B cell (primary cell): ENCODE measurements at places on chromosomes 2 and 18. TPM values are rescaled to one million over a fixed set of nuclear protein-coding genes. Genes with fewer than 3 reads are reported as not detected.

- H3K4me3 ChIP-seq, result no peak overlapping the region
- H3K27me3 ChIP-seq, result no peaks in the 10 kb centered on the region
- H3K4me1 ChIP-seq, result no peaks in the 10 kb centered on the region
- H3K36me3 ChIP-seq, result no peaks in the 10 kb centered on the region
Measured at GRCh38 chr18:78607784-78608183, 371.8 kb upstream of the SALL3 start.

GRCh38 chr2:16162491-16163040 lies 222.2 kb downstream of the MYCN start:
- H3K27ac ChIP-seq, result no peak overlapping the region
- DNase-seq, result no peak
- no peaks in the 10 kb centered on the region for H3K27me3 ChIP-seq
- H3K36me3 ChIP-seq, result no peaks in the 10 kb centered on the region

Gene PROKR1
- not detected in 2 replicates for total RNA-seq

Gene TNFRSF11A
- total RNA-seq, result 0.41 and 1.7 TPM in 2 replicates

Gene RIT2
- not detected in 2 replicates for total RNA-seq

Gene HOXD13
- not detected in 2 replicates for total RNA-seq

Gene ANKRD29
- not detected in 2 replicates for total RNA-seq

- H3K27ac ChIP-seq, result no peak overlapping the region
- H3K36me3 ChIP-seq, result no peaks in the 10 kb centered on the region
- no peaks in the 10 kb centered on the region for H3K27me3 ChIP-seq
- H3K4me1 ChIP-seq, result no peaks in the 10 kb centered on the region
- H3K4me3 ChIP-seq, result no peak overlapping the region
- no peak for DNase-seq
Measured at GRCh38 chr18:26405190-26405801, 143.1 kb downstream of the KCTD1 start.

DNA sequence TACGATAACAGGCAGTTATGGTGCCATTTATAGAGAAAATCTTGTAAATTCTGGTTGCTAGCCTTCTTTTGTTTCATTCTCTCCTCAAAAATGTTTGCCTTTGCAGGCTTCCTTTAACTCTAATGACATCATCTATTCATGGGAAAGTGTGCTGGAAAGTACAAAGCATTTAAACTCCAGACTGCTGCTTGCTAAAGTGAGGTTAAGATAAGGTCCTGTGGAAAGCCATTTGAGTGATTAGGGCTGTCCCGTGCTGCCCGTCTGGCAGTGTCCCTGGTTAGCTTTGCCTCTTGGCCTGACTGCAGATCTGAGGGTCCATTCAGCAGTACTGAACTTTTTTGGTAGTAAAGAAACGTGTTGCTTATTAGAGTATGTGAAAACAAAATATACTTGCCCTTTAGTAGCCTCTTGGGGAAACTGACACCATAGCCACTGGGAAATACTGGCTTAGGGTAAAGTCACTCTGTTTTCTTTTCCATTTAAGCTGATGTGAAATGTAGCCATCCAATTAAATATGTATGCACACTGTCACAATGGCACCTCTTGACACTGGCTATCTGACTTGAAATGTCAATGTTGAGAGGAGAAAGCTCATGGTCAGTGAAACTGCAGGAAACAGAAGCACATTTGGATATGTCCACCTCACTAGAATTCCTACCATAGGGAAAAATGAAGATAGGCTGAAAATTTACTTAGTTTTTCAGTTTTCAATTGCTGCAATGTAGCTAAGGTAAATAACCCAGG lies 321.5 kb downstream of the SLC8A1 start:
- no peak for DNase-seq
- H3K27ac ChIP-seq, result no peak overlapping the region
- H3K27me3 ChIP-seq, result no peaks in the 10 kb centered on the region
- no peaks in the 10 kb centered on the region for H3K36me3 ChIP-seq
- H3K4me1 ChIP-seq, result no peaks in the 10 kb centered on the region

DNA sequence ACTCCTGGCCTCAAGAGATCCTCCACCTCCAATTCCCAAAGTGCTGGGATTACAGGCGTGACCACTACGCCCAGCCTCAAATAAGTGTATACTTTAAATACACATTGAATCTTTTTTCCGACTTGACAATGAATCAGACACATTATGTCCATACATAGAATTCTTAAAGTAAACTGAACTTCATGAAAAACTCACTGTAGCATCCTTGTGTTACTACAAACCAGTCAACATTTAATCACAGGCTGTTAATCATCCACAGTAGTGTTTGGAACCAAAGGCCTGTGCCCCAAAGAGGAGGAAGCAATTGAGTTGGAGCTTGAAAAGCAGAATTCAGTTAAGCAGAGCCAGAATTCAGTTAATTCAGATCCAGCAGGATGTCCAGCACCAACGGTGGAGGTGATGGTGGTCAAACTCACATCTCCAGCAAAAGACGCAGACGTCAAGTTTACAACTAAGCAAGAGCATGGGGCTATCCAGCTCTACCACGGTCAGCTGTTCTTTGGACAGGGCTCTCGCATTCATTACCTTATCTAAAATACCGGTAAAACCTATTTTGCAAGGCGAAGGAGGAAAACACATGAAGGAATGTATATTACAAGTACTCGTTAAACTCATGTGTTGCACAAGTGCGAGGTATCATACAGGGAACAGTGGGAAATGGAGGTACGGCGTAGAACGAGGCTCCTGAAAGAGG lies 1.2 kb downstream of the SLC39A6 start:
- H3K4me1 ChIP-seq, result peaks cover 36% of the 10 kb centered on the region
- peak; percentile 24 for DNase-seq
- no peaks in the 10 kb centered on the region for H3K27me3 ChIP-seq
- H3K27ac ChIP-seq, result no peak overlapping the region
- peaks cover 9% of the 10 kb centered on the region for H3K36me3 ChIP-seq

Gene SERPINB10
- not detected in 2 replicates for total RNA-seq

Gene HSPE1
- 37.9 and 46.2 TPM in 2 replicates for total RNA-seq

GRCh38 chr2:69694894-69695849 lies 46.8 kb upstream of the ANXA4 start:
- peaks cover 29% of the 10 kb centered on the region for H3K4me1 ChIP-seq
- no peaks in the 10 kb centered on the region for H3K36me3 ChIP-seq
- no peak overlapping the region for H3K27ac ChIP-seq
- H3K4me3 ChIP-seq, result no peak overlapping the region

GRCh38 chr2:229087843-229088516 lies 183.1 kb downstream of the PID1 start:
- H3K27ac ChIP-seq, result no peak overlapping the region
- no peak overlapping the region for H3K4me3 ChIP-seq
- no peaks in the 10 kb centered on the region for H3K4me1 ChIP-seq
- H3K36me3 ChIP-seq, result no peaks in the 10 kb centered on the region
- H3K27me3 ChIP-seq, result no peaks in the 10 kb centered on the region

DNA sequence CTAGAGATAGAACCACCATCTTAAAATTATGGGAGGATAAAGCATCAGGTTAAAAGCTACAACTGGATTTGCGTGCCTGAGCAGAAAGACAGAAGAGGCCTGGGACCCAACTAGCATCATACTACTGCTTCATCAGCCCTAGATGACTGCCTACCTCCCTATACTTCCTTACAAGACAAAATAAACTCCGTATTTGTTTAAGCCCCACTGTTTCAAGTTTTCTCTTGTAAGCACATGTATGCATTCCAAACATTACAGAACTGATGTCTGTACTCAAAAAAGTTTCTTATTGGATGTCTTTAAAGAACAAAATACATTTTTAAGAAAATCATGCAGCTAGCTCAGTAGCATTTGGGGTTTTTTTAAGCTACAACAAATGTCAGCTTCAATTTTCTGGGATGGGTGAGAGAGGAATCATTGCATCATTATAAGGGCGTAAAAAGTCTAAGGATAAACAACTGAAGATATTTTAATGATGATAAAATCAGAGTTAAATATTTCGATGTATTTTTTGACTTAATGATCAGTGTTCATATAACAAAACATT lies 213.1 kb downstream of the EXOC6B start:
- no peaks in the 10 kb centered on the region for H3K4me1 ChIP-seq
- no peak for DNase-seq

Gene BMP10
- total RNA-seq, result not detected in 2 replicates

DNA sequence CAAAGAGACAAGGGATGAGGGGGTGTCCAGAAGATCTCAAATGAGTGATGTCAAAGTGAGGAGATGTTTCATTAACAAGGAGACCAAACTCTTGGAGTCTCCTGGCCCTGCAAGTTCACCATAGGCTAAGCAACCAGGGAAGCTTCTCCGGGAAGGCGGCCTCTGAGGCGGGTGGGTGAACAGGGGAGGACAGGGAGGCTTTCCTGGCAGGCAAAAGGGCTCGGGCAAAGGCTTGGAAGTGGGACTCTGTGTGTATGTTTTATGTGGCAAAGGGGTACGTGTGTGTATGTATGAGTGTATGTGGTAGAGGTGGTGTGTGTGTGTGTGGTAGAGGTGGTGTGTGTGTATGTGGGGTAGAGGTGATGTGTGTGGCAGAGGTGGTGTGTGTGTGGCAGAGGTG lies 163.9 kb downstream of the DYSF start:
- H3K27me3 ChIP-seq, result no peaks in the 10 kb centered on the region
- H3K27ac ChIP-seq, result no peak overlapping the region
- no peaks in the 10 kb centered on the region for H3K36me3 ChIP-seq
- no peak overlapping the region for H3K4me3 ChIP-seq
- DNase-seq, result no peak

Gene IL37
- 0.79 TPM in 1 of 2 replicates, not detected in the other for total RNA-seq

Gene DLGAP1
- 0.07 and 0.15 TPM in 2 replicates for total RNA-seq

Gene LTBP1
- total RNA-seq, result 0.17 and 0.69 TPM in 2 replicates

Gene GNAL
- 0.12 and 0.36 TPM in 2 replicates for total RNA-seq

- peaks cover 25% of the 10 kb centered on the region for H3K4me1 ChIP-seq
- no peak overlapping the region for H3K4me3 ChIP-seq
- no peaks in the 10 kb centered on the region for H3K36me3 ChIP-seq
- no peaks in the 10 kb centered on the region for H3K27me3 ChIP-seq
- H3K27ac ChIP-seq, result no peak overlapping the region
Measured at GRCh38 chr2:8839189-8839965, 2.0 kb upstream of the KIDINS220 start.

Gene GPBAR1
- 0.81 and 1.5 TPM in 2 replicates for total RNA-seq

DNA sequence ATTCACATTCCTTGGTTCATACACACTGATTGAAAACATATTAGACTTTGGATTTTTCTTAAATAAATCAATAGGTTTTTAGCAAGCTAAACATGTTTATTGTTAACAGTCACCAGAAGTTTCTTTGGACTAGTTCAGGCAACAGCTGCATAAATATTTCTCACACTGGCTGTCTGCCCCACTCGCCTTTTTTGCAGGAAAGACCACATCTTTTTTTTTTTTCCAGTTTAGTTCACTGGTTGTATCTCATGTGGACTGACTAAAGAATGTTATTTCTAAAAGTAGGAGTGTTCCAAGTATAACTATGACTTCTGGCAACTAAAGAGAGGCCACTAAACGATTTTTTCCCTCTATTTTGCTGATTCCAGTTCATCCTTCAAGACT lies 31.1 kb downstream of the SLC40A1 start:
- no peak overlapping the region for H3K27ac ChIP-seq
- no peaks in the 10 kb centered on the region for H3K27me3 ChIP-seq
- H3K4me3 ChIP-seq, result no peak overlapping the region
- no peaks in the 10 kb centered on the region for H3K36me3 ChIP-seq
- DNase-seq, result no peak

DNA sequence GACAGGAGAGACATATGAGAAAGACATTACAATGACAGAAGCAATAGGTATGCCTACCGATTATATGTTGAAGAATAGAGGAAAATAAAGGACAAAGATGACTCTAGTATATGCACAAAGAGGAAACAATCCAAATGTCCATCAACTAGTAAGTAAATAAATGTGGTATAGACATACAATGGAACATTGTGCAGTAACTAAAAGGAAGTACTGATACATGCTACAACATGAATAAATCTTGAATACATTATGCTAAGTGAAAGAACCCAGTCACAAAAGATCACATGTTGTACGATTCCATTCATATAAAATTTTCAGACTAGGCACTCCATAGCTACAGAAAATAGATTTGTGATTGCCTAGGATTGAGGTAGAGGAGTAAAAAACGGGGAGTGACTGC lies 28.5 kb upstream of the PGAP1 start:
- H3K27me3 ChIP-seq, result peaks cover 2% of the 10 kb centered on the region
- H3K27ac ChIP-seq, result no peak overlapping the region
- no peak for DNase-seq

- no peak overlapping the region for H3K4me3 ChIP-seq
- no peaks in the 10 kb centered on the region for H3K36me3 ChIP-seq
Measured at GRCh38 chr18:11154368-11154989, 5.1 kb upstream of the PIEZO2 start.

Gene GALNT3
- 15.9 and 17.1 TPM in 2 replicates for total RNA-seq

Gene SLC16A14
- total RNA-seq, result 2.4 and 2.7 TPM in 2 replicates

Gene MOGAT1
- not detected in 2 replicates for total RNA-seq

DNA sequence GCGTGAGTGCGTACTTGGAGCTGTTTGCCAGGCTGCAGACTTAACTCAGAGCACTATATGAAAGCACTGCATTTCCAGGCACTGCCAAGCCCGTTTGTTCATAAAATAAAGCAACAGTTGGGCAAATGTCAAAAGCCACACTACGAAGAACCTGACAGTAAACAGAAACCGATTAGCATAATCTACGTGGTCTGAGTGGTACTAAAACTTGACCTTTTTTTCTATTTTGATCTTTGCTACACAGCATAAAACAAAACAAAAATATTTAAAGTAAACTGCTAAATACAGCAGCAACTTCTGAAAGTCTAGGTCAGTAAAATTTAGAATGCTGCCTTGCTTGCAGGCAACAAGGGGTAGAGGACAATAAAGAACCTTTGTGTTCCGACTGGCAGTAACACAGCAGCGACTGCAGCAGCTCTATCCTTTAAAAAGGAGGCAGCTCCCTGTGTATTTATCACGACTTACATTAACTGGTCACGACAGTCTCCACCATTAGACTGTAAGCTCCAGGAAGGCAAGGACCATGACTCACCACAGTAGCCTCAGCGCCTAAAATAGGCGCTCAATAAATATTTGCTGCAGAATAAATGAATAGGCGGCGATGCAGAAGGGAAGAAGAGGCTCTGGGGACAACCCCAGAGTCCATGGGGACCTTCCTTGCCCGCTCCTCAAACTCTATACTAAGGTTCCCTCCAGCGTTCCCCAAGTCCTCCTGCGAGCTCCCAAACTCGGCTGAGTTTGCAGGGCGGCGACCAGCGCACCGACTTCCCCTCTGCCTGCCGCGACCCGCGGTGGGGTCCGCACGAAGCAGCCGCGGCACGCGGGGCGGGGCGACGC lies 902 bp downstream of the SS18 start:
- H3K27ac ChIP-seq, result peak overlapping the region; percentile 98
- peaks cover 23% of the 10 kb centered on the region for H3K4me1 ChIP-seq
- peaks cover 14% of the 10 kb centered on the region for H3K36me3 ChIP-seq
- no peaks in the 10 kb centered on the region for H3K27me3 ChIP-seq

DNA sequence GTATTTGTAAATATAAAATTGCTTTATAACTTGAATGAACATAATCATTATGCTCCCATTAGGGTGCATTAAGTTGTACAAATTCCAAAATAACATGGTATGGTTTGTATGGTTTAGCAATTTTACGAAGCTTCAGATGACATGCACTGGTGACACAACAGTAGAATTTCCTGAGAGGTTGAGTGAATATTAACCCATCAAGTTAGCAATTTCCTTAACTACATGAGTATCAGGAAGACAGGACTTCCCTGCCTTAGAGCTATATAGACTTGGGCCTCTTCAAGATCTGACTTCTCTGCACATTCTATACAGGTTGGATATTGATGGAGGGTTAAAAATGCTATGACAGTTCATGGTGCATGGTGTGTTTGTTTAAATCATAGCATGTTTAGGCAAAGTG lies 60.2 kb downstream of the ZC3H6 start:
- H3K27ac ChIP-seq, result no peak overlapping the region
- no peak overlapping the region for H3K4me3 ChIP-seq
- no peak for DNase-seq
- H3K27me3 ChIP-seq, result no peaks in the 10 kb centered on the region

Gene HOXD3
- not detected in 2 replicates for total RNA-seq
